Left cardiac atrium (tissue), 4 donors: ENCODE measurements at places on chromosomes 7 and 10. TPM values are rescaled to one million over a fixed set of nuclear protein-coding genes. Genes with fewer than 3 reads are reported as not detected.

LRRC4 gene
- total RNA-seq, result 8.3 TPM

CCDC3 gene
- total RNA-seq, result 25.5 TPM

GRCh38 chr10:62528441-62528840 is 154.3 kb downstream of the ZNF365 start:
- DNase-seq, result no peak

DNA sequence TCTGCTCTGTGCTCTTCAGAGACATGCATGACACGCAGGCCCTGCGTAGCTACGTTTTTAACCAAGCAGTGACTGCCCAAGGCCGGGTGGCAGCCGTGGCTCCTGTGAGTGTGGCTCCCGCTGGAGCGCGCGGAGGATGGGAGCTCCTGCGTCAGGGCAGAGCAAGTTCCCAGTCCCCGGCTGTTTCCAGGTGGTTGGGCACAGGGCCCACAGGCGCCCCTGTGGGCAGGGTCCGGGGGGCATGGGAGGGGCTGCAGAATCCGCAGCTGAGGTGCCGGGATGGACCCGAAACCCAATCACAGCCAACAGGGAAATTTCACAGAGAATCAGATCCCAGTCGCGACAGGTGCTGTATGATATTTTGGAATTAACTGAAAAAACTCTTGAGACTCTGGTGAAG is 9.8 kb downstream of the NKX6-2 start:
- no peak for DNase-seq

GRCh38 chr7:99514050-99514449 is 9.6 kb downstream of the ZKSCAN5 start:
- DNase-seq, result no peak

DNA sequence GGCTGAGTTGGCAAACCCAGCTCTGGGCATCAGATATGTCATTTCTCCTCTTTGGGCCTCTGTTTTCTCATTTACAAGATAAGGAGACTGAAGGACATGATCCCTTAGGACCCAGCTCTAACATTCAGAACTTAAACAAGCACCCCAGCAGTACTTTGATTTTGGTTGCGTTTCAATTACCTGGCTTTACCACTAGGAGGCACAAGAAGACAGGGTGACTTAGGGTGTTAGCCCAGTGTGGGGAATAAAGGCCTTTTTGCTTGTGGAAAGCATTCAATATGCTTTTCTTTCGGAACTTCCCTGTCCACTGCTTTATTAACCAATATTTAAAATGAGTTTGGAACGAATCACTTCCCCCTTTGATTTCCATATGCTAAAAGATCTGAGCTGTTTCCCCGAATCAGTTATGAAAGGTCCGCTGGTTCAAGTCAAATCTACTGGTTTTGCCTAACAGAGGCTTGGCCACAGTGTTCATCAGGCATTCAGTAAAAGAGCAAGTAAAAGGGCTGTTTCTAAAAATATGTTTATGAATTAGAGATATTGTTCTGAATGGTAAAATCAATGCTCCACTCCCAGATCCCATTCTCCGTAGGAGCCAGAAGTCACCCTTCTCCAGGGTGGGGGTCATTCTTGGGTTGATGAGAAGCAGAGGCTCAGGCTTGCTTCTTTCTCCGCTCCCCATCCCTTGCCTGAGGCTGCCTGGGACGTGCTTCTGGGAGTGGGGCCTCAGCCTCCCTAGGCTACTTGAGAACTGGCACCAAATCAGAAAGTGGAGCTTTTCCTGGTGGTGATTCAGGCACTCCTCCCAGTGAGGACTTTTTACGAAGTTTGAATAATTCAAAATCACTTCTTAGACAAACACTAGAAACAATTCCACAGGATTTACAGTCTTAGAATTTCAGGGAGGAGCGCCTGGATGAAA is 105.5 kb downstream of the MYOF start:
- peak; percentile 37 for DNase-seq

DNA sequence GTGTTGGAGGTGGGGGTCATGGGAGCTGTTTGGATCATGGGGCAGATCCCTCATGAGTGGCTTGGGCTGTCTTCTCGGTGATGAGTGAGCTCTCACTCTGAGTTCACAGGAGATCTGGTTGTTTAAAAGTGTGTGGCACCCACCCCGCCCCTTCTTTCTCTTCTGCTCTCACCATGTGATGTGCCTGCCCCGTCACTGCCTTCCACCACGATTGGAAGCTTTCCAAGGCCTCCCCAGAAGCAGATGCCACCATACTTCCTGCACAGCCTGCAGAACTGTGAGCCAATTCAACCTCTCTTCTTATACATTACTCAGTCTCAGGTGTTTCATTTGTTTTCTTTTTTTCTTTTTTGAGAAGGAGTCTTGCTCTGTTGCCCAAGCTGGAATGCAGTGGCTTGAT is 170.0 kb downstream of the PTPN20 start:
- DNase-seq, result no peak

DNA sequence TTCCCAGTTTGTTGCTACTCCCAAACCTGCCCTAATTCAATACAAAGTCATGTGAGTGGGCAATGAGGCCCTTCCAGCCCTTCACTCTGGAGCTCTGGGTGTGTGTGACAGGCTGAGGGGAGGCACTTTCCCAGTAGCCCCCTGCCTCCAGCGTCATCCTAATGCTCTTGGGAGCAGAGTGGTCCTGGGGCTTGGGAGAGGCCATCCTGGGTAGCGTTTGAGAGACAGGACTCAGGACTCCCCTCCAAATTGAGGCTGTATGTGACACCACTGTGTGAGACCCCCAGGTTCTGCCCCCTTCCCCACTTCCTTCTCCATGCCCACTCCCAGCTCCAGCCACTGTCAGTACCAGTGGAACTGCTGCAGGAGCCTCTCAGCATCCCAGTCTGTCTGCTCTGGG is 6.5 kb upstream of the CRYGN start:
- DNase-seq, result no peak

DNA sequence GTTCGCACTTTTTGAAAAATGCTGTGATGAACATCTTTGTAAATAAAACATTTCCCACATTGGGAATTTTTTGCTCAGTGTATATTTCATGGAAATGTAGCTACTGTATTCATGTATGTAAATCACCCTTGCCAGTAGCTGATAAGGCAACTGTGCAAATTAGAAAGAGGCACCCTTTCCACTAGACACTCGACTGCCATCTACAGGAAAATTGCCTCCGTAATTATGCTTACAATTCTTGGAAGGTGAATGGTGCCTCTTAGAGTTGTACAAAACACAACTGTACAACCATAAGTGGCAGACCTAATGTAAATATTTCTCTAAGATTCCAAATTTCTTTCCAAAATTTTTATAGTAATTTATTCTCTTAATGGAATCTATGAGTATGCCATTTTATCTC is 491.7 kb downstream of the CCSER2 start:
- no peak for DNase-seq

DNA sequence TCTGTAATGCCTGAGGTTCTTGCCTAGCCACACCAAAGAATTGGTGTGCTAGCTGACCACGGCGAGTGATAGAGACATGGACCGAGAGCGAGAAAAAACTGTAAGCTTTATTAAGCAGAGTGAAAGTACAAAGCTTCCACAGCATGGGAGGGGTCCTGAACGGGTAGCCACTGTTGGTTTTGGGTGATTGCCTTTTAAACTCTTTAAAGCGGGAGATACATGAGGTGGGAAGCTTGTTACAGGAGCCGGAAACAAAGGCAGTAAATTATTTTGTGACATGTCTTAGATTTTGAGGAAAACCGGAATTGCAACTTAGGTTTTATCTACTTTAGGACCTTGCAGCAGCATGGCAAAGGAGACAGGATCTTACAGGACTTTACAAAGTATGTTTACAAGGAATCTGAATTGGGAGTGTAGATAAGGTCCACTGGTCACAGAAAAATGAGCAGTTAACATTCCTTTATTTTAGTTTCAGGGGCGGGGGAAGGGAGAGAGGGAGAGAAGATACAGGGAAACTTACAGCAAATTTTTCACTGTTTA is 252.7 kb upstream of the MBL2 start:
- no peak for DNase-seq

DNA sequence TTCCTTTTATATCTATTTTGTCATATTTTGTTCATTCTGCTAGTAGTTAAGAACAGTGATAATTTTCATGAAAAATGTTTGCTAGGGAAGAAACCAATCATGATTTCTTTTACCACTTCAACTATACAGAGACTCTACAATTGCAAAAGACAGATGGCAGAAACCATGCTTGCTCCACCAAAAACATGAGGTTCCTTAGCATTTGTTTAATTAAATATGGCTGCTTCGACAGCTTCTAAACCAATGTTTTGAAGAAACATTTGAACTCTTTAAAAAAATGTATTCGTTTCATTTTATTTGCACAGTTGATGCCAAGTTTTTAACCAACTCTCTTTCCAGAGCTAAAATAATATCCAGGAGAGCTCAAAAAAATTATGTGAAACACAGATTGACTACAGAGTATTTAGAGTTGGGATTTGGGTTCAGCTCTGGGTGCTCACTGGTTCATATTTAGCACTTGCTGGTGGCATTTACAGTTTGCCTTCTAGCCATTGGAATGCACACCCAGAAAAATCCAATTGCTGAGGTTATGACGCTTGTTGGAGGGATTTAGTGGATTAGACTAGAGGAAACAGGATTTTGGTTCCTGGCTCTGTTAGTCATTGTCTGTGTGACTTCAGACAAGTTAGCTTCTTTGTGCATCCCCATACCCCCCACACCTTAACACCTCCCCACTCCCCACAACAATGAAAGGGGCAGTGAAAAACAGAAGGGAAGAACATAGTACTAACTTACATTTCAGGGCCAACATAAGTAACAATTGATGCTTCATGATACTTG is 35.8 kb upstream of the SDHAF3 start:
- DNase-seq, result no peak

DNA sequence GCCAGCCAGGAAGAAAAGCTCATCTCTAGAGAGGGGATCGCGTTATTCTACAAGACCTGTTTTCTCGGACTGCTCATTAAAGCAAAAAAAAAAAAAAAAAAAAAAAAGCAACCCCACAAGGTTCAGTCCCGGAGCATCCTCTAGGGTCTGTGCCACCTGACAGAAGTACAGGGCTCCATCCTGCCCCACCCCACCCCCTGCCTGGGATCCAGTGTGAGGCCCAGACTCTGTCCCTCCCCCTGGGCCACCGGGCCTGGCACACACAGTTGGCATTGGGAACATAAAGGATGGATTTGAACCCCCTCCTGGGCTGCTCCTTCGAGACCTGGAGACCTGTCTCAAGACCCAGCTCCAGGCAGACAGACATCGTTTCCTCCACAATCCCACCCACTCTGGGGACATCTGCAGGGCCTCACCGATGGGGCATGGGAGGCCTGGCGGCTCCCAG is 688 bp downstream of the ORAI2 start:
- DNase-seq, result no peak

DNA sequence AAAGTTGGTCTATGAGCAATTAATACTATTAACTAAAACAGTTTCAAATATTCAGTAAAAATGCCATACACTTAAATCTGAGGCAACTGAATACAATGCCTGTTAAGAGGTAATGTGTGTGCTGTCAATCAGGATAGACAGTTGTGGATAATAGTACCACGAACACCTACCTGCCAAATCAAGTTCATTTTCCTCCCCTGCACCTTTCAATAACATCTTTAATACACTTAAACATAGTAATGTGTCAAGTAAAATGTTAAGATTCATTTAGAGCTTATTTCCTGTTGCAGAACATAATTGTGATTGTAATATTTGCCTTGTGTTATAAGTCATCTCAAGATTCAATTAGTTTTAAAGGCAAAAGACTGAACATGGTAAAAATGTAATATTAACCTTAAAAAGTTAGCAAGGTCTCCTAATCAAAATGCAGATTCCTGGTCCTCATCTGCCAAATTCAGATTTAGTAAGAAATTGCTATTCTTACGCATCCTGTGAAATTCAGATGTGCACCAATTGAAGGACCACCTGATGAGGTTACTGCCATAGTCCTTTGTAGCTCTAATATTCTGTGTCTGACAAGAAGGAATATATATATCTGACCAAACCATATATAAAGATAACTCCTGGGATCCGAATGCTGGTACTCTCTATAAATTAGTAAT is 37.1 kb downstream of the COL1A2 start:
- no peak for DNase-seq

DNA sequence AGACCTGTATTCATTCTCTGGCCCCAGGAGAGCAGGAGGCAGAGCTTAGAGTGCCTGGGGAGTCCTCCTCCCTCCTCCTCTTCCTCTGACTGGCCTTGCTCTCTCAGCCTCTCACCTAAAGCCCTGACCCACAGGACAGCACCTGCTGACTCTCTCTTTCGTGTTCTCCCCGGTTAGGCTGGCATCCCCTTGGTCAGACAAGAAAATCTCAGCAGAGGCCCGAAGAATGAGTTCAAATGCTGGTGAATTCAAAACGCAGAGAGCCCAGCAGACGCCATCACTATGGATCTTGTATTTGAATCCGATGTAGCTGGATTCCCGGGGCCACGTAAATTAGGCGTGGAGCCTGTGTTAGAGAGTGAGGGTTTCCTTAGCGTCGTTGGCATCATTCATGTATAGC is 255.3 kb downstream of the KLF6 start:
- no peak for DNase-seq

DNA sequence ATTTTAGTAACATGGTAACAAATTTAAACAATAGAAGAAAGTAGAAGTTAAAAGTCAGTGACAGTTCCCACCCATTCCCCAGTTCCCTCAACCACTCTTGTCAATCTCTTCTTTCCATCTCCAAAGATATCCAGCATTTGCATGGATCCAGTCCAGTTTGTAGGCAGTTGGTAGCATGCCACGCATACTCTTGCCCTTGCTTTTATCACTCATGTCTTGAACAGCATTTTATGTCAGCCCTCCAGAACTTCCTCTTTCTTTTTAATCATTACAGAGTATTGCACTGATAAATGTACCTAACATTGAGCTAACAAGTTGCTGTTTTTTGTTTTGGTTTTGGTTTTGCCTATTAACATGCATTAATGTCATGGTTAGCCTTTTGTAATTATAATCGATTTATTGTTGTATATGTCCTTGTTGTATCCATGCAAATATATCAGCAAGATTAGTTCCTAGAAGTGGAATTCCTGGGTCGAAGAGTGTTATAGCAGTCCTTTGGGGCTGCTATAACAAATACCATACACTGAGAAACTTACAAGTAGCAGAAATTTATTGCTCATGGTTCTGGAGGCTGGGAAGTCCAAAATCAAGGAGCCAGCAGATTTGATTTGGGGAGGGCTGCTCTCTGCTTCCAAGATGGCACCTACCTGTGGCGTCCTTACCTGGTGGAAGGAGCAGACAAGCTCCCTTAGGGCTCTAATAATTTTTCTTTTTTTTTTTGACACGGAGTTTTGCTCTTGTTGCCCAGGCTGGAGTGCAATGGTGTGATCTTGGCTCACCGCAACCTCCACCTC is 25.7 kb downstream of the CHST3 start:
- no peak for DNase-seq
